ENCODE measurements at places on chromosomes 11 and 22.

DNA sequence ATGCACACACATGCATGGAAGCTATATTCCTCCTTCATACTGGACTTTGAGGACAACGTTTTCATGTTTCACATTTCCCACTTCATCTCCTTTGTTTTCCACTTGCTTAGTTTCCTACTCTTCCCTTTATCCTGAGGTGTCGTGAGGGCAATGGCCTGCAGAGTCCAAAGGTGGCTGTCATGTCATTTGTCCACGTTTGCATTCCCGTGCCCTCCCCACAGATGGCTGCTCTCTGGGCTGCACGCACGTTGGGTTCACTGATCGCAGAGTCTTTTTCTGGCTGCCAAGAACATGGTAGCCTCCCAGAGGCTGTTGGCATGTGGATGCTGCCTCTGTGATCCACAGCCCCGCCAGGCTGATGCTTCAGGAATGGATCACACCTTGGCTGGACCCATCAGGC is 256.0 kb downstream of the ST3GAL4 start:
- no peak for DNase-seq

DNA sequence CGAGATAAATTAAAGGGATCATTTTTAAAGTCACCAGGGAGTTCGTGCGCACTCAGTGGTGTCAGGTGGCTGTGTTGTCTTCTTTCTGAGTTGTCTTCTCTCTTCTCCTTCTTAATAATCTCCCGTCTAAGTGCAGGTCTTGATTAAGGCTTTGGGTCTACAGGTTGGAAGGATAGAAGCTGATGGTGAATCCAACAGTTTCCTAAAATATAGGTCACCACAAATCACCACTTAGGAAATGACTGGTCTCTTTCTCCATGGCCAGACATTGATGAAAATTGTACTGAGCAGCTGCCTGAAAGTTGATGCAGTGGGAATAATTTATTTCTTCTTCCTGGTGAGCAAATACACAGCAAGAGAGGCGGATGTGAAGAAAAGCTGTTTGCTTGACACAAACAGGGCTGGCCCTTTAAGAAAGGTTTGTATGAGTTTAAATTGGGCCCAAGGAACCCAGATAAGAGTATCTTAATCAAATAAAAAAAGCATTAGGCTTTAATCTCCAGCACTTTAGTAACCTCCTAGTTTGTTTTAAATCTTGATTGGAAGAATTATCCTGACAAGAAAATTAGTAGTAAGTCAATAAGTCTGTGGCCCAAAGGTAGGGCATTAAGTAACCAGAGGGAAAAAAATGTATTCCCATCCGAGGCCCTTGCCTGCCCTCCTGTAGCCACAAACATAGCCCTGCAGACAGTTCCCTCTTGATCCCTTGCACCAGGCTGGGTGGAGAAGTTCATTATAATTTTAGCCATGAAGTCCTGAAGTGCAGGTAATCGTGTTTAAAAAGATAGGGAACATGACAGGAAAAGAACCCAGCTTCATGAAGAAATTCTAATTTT is 245.8 kb downstream of the KIRREL3 start:
- DNase-seq, result no peak

DNA sequence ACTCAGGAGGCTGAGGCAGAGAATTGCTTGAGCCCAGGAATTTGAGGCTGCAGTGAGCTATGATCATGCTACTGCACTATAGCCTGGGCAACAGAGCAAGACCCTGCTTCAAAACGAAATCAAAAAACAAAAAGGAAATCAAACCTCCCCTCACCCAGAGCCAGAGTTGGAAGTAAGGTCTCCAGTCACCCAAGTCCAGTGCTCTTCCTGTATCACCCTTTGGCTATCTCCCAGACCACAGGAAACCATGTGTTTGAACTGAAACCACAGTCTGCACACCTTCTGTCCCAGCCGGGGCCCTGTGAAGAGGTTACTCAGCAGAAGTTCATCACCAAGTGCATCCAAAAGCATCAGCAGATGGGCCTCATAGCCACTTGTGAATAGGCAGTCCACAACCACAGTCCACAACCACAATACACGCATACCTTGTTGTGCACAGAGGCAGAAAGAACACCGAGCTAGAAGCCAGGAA is 4.6 kb downstream of the MYH9 start:
- DNase-seq, result no peak

DNA sequence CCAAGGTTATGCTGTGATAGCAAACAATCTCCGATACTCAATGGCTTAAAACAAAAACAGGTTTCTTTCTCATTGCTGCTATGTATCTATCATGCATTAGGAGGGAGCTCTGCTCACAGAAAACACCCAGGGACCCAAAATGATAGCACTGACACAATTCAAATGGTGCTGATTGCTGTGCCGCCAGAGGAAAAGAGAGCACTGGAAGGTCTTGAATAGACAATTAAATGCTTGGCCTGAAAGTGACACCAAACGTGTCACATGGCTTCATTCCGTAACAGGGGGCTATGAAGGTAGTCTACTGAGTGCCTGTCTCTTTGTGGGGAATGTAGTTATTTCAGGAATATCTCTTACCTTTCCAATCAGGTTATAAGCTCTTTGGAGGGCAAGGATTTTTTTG is 94.2 kb downstream of the FAR1 start:
- DNase-seq, result no peak

- DNase-seq, result peak; percentile 54
Measured at GRCh38 chr11:19683141-19683805, 29.4 kb upstream of the NAV2 start.

DNA sequence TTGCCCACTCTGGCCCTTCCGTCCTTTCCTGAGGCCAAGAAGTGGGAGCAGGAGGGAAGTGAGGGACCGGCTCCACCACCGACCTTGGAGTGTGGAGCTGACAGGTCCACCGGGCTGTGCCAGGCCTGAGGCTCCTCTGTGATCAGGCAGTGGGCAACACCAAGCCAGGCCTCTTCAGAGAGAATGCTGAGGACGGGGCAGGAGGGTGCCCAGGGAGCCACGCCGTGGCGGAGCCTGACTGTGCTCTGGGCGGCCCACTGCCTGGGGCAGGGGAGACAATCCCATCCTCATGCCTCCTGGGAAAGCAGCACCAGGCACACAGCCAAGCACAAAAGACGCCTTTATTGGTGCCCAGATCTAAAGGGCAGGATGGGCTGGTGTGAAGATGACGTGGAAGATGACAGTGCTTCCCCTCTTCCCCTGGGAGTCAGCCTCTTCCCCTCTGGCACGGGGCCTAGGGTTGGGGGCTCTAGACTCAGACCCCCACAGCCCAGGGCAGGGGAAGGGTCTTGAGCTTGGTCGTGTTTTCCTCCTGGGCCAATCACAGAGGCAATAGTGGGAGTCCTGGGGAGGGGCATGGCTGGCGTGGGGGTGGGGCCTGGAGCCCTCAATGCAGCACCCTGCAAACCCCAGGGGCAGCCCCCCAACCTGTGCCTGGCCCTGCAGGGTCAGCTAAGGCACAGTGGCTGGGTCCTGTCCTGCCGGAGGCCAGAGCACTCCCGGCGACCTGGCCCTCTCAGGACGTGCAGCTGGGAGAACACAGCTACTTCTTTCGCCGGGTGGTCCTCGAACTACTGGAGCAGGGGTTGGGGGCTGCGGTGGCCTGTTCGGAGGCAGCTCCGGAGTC is 4.7 kb downstream of the LMF2 start:
- DNase-seq, result no peak

GRCh38 chr11:70755410-70756158 is 357.3 kb downstream of the CTTN start:
- peak; percentile 74 for DNase-seq

- DNase-seq, result no peak
Measured at GRCh38 chr11:84812471-84812969, 814.6 kb downstream of the DLG2 start.

DNA sequence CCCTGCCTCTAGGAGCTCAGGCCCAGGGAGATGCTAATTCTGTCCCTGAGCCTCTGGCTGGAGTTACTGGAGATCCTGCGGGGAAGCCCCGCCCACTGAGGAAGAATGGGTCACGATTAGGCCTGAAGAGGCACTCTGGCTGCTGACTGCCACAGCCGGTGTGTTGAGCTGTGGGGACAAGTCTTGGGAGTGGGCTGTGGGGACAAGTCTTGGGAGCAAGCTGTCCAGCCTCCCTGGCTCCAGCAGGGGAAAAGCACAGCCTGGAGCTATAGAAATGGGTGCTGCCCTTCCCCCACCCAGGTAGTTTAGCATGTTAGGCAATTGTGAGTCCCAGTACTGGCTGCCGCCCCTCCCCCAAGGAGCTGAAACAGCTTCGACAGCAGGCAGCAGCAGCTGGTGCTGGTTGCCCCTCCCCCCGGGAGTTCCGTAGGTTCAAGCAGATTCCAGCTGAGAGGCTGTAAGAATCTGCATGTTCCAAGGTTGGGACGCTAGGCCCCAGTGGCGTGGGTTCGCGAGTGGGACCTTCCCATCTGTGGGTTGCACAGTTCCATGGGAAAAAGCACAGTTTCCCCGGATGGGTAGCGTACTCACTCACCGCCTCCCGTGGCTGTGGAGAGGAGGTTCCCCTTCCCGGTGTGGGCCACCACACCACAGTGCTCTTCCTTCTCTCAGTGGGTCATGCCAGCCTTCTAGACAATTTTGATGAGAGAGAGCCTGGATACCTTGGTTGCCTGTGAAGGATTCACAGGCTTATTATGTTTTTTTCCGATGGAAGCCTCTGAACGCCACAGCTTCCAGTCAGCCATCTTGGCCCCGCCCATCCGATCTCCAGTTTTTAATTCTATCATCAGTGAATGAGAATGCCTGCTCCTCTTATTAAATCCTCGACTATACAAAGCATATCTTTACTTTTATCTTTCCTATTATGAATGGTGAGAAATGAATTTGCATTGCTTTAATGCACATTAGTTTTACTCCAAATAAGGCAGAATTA is 61.5 kb downstream of the MSANTD4 start:
- no peak for DNase-seq

GRCh38 chr11:20017320-20017719 is 143.0 kb downstream of the DBX1 start:
- DNase-seq, result no peak

DNA sequence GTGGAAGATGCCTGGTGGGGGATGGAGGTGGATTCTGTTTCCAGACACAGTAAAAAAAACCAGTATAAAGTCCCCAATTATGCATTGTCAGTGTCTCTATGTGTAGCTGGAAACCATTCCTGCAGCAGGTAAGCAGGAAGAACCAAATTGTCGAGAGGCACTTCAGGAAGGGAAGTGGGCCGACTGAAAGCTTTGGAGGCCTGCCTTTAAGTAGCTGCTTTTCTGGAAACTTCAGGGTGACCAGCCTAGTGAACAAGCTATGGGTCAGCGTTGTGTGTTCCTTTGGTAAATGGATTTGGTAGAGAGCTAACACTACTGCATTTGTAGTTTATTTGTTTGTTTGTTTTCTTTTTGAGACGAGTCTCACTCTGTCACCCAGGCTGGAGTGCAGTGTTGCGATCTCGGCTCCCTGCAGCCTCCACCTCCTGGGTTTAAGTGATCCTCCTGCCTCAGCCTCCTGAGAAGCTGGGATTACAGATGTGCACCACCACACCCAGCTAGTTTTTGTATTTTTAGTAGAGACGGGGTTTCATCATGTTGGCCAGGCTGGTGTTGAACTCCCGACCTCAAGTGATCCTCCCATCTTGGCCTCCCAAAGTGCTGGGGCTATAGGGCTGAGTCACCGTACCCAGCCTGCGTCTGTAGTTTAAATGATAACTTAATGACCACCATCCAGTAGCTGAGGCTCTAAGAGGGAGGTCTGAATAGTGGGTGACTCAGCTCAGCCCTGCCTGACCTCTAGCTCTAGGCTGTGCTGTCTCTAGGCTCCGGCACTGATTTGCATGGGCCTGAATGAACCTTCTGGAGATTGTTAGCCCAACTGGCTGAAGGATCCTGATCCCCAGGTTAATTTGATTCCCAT is 12.8 kb downstream of the PTPRJ start:
- DNase-seq, result no peak

- DNase-seq, result no peak
Measured at GRCh38 chr11:132718711-132719671, 813.3 kb downstream of the OPCML start.

GRCh38 chr11:76566811-76567210 is 103.7 kb downstream of the LRRC32 start:
- no peak for DNase-seq

DNA sequence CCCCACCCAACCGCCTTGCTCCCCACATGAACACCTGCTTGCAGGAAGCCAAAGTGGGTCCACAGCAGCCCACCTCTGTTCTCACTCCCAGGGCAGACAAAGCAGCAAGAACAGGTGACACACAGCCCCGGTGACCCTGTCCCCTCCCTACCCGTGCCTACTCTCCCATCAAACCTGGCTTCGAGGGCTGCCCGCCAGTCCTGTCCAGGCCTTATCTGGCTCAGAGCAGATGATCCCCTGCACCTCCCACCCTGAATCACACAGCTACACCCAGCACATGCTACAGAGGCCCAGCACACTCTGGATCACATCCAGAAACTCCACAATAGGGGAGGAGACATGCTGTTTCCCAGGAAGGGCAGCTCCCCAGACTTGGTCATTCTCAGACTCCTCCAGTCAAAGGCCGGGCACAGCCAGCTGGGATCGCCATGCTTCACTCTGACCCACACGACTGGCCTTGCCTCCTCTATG is 6.2 kb upstream of the RGL4 start:
- DNase-seq, result no peak

DNA sequence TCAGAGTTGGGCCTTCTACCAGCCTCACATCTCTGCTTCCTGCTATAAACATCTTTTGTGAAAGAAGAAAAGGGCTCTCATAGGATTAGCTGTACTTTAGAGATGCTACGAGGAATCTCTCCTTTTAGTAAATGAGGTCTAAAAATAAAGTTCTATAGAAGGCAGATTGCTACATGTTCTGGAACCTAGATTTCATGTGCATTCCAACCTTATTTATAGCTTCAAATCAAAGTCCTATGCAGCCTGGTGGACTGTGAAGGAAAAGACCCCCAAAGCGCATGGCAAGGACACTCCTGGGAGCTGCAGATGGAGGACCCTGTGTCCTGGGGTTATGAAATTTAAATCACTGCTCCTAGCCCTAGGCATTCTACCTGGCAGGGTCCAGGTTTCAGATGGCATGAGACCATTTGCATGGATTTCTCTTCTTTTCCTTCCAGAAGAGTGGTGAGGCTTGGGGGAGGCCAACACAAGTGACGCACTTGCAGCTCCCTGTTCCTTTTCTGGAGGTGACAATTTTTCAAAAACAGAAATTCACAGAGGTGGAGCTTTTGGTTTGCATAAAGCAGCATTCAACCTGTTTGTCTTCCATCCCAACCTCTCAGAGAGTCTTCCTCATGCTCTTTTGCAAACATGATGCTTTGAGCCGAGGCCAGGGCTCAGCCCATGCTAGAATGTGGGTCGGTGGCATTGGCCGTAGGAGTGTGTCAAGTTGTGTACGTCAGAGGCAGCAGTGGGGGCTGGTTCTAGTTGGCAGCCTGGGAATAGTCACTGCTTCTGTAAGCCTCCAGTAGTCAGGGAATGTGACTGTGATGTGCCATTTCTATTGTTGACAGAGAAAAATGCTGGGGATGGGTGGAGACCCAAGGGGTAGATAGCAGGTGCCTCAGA is 6.3 kb downstream of the CRY2 start:
- peak; percentile 31 for DNase-seq

Measured in midbrain (tissue), 1 donor.